Activated CD4-positive, CD25-positive, alpha-beta regulatory T cell treated with anti-CD3 and anti-CD28 coated beads, Interleukin-2, amount 50 U/mL, for 16 hours (primary cell): ENCODE measurements at places on chromosomes 12 and 14.

- DNase-seq = no peak
Observed at GRCh38 chr12:107415834-107416233, 269.8 kb upstream of the PWP1 start.

DNA sequence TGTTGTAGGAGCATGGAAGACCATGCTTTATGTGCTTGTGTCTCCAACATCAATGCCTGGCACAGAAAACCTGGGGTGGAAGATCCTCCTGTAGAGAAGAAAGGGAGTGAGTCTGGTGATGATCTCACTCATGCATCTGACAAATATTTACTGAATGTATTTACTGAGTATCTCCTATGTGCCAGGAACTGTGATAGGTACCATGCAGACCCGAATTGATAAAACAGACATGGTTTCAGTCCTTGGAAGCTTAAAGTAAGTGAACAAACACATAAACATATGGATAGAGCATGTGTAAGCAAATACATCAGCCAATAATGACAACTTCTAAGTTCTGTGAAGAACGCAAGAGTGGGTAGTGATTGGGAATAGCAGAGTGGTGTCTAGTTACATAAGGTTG, 117.0 kb upstream of the CCDC198 start:
- no peak for DNase-seq

DNA sequence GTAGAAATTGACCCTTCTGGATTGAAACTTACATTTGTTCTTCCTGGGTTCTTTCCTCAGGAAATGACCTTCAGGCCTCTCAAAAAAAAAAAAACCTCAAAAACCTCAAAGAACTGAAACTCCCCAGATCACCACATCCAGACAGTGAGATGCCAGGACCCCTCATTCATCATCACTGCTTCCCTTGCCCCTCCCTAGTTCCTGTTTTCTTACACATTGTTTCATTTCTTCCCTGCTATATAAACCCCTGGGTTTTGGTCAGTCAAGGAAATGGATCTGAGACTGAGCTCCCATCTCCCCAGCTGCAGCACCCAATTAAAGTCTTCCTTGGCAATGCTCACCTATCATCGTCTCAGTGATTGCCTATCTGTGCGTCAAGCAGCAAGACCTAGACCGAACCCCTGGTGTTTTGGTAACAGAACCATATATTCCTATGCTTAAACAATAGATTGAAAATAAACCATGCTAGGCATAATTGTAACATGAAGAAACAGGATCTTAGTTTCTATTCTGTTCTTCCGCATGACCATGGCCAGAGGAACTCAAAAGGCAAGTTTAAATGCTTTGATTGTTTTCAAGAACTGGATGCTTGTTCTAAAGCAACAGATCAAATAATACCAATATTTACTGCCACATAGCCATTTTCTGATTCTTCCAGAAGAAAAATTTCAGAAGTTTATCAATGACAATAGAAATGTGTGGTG, 108.0 kb upstream of the MAX start:
- DNase-seq = no peak

GRCh38 chr14:30669594-30669993, 47.5 kb downstream of the SCFD1 start:
- DNase-seq = no peak

DNA sequence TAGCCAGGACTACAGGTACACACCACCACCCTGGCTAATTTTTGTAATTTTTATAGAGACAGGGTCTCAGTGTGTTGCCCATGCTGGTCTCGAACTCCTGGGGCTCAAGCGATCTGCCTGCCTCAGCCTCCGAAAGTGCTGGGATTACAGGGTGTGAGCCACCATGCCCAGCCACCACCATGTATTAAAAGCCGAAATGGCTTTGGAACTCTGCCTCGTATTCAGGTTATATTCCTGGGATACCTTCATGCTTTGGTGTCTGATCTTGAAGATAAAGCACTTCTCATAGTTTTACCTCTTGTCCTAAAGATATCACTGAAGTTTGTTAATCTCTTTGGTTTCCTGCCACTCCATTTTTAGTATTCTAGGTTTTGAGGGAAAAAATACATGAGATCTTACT, 47.2 kb downstream of the MYO1H start:
- no peak for DNase-seq

DNA sequence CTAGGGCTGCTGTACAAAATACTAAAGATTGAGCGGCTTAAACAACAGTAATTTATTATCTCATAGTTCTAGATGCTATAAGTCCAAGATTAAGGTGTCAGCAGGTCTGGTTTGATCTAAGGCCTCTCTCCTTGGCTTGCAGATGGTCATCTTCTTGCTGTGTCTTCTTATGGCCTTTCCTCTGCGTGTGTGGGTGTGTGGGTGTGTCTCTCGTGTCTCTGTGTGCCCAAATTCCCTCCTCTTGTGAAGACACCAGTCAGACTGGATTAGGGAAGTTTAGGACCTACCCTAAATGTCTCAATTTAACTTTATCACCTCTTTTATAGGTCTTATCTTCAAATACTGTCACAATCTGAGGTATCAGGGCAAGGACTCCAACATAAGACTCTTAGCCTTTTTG, 28.3 kb downstream of the DDHD1 start:
- DNase-seq = no peak

- DNase-seq = no peak
Observed at GRCh38 chr14:52951681-52952554, 1.1 kb upstream of the FERMT2 start.

DNA sequence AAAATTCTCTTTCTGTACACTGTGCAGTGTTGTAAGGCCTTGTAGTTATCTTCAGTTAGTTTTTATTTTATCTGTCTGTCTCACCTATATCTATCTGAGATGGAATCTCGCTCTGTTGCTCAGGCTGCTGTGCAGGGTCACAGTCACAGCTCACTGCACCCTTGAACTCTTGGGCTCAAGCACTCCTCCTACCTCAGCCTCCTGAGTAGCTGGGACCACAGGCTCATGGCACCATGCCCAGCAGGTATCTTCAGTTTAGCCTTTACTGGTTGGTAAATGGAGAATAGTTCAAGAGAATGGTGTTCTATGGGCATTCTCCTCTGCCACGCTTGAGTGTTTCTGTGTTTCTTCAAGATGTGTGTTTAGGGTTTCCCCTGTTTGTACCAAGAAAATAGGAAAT, 13.6 kb downstream of the TULP3 start:
- DNase-seq = no peak

- DNase-seq = no peak
Observed at GRCh38 chr12:7542813-7543212, 39.2 kb upstream of the CD163 start.

DNA sequence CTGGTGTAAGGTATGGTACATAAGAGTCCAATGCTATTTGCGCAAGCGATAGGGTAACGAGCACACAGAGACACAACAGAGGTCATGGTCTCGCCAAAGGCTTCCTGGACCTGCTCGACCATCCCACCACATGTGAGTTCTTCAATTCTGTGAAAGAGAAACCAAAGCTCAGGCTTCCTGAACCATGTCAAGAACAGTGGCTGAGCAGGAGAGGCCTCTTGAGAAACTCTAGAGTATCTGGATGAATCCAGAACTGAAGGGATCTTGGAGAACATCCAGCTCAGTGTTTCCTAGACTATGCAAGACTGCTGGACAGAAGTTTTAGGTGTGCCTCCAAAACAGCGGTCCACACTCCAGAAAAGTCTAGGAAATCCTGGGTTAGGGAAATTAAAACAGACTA, 114.5 kb downstream of the TRAFD1 start:
- no peak for DNase-seq

DNA sequence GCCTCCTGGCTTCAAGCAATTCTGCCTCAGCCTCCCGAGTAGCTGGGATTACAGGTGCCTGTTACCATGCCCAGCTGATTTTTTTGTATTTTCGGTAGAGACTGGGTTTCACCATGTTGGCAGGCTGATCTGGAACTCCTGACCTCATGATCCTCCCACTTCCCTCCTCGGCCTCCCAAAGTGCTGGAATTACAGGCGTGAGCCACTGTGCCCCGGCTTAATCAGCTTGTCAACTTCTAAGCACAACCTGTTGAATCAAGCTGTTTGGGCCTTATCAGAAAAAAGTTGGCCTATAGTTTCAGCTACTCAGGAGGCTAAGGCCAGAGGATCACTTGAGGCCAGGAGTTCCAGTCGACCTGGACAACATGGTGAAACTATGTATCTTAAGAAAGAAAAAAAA, 7.9 kb downstream of the MARK3 start:
- no peak for DNase-seq

DNA sequence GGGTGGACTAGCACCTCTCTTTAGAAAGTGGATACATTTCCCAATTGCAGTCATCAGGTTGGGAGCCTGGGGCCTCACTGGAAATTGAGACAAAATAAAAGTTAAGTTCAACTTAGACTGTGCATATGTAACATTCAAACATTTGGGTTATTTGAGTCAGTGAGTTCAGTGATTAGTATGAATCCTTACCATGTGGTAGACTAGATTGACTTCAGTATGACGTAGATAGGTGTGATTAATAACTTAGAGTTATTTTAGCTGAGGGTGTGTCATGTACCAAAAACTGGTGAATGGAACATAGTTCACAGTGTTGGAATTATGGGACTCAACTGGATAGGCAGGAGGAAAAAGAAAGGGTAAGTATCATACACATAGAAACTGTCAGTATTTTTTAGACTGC, 8.0 kb upstream of the SSTR1 start:
- no peak for DNase-seq

DNA sequence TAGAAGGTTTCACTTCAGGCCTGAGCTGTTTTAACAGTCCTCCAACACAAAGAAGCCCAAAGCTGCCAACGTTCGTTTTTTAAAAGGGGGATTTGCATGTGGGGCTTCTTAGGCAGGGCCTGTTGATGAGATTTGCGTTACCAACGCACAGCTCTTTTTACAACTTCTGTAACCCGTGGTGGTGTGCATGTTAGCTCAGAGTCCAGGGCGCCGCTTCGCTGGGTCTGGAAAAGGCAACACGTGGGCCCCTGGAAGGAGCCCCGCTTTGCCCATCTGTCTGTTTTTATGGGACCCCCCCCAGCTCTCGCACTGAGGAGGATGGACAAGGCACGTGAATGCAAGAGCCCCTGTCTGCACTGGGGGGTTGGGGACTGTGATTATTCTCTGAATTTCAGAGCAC, 84.0 kb downstream of the ESR2 start:
- DNase-seq = no peak

GRCh38 chr12:105840384-105840783, 298.4 kb downstream of the NUAK1 start:
- no peak for DNase-seq

- peak; percentile 92 for DNase-seq
Observed at GRCh38 chr14:74860899-74861733, 14.8 kb downstream of the PROX2 start.

DNA sequence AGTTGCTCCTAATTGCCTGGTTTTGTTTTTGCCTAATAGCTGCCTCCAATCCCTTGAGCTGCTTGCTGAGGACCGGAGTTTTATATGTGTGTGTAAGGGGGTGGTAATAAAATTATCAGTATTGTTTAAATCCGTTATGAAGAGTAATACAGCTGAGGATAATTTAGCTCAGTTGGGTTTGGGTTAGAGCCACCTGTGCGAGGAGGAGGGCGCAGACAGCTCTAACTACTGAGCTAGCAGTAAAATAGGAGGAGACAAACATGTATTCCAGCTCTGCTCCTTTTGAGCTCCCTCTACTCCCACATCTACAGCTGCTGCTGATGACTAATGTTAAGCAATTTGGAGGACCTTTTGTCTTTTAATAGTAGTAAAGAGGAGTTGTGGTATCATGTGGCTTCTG, 61.5 kb downstream of the SPATS2 start:
- DNase-seq = no peak

DNA sequence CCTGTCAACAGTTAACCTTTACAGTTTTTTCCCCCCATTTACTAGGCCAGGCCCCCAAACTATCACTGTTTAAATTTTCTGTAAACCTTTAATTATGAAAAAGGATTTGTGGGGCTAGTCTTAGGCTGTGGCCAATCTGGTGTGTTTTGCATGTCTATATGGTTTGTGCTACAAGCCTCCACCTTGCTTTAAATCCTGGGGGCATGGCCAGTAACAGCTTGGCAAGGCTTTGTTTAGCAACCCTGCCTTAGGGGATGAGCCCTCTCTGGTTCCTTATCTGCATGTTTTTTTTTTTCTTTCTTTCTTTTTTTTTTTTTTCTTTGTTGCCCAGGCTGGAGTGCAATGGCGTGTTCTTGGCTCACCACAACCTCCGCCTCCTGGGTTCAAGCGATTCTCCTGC, 102.7 kb downstream of the KCNMB4 start:
- no peak for DNase-seq

DNA sequence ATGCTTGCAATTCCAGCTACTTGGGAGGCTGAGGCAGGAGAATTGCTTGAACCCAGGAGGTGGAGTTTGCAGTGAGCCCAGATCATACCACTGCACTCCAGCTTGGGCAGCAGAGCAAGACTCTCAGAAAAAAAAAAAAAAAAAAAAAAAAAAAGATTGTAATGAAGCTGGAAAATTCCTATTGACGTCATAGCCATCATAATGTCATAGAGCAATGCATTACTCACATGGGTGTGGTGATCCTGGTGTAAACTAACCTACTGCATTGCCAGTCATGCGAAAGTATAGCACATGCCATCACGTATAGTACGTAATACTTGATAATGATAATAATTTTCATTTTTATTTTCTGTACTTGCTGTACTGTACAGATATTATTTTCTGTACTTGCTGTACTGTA, 42.7 kb upstream of the NID2 start:
- DNase-seq = no peak

DNA sequence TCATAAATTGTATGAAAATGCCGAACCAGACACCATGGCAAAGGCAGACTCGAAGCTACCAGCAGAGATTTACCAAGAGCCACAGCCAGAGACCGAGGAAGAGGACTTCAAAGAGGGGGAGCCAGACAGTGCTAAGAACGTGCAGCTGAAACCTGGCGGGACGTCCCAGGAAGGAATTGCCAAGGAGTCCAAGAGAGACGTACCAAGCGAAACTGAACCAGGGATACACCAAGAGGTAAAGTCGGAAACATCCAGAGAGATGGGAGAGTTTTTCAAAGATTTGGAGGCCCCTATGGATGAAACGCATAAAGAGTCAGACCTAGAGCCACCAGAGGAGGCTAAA, 294 bp downstream of the SAMD15 start:
- no peak for DNase-seq

DNA sequence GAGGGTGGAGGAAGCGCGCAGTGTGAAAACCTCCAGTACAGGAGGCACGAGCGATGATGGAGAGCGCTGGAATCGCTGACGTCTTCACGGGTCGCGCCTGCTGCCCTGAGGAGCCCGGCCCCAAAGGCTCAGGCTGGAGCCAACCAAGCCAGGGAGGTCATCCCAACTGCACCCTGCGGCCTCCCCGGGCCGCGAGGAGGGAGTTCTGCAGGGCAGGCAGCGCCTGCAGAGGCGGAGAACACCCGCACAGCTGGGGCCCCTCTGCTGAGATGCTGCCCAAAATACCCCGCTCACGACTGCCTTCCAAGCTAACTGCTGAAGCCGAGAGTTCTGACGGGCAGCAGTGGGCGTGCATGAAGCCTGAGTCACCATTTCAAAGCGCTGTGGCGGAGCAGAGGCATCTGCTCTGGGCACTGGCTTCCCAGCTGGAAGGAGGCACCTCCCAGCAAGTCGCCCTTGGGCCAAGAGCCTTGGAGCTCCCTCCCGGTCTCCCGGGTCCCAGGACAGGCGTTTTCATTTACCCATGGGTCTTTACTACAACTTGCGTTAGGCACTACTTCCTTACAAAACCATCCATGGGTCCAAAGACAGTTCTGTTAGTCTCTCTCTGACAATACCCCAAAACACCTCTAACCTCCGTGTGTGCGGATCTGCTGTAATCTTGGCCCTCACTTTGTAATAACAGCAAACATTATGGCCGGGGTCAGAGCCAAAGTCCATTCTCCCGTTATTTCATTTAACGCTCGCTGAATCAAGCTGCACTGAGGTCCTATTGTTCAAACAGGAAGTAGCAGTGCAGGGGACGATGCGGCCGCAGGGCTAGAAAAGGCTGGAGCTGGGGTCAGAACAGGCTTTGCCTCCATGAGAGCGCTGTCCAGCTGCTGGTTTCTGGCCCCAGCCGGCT, 60.1 kb upstream of the RIMBP2 start:
- DNase-seq = peak; percentile 20
